Left renal cortex interstitium (tissue), 4 donors: ENCODE measurements at places on chromosomes 4 and X. TPM values are rescaled to one million over a fixed set of nuclear protein-coding genes. Genes with fewer than 3 reads are reported as not detected.

DNA sequence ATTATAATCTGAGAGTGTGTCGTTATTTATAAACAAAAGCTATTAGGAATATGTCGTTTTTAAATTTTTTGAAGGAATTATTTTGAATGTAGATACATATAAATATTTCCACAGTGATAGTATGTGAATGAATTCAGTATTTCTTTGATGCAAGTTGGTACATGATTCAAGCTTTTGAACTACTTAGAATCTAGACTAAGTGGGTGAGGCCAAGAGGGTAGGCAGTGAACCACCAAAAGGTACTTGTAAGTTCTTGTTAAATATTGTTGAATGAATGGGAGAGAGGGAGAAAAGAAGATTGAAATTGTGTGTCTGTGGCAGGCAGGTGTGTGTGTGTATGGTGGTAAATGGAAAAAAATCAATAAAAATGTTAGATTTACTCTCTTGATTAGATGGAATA lies 69.6 kb downstream of the ARFIP1 start:
- DNase-seq = no peak

Gene KIF4A
- polyA plus RNA-seq = 17.0 TPM

- no peak for DNase-seq
Observed at GRCh38 chrX:55206162-55206941, 13.8 kb upstream of the PAGE5 start.

- no peak for DNase-seq
Observed at GRCh38 chr4:79850626-79851025, 222.4 kb downstream of the ANTXR2 start.

- DNase-seq = no peak
Observed at GRCh38 chr4:13151194-13151593, 332.9 kb downstream of the RAB28 start.

DNA sequence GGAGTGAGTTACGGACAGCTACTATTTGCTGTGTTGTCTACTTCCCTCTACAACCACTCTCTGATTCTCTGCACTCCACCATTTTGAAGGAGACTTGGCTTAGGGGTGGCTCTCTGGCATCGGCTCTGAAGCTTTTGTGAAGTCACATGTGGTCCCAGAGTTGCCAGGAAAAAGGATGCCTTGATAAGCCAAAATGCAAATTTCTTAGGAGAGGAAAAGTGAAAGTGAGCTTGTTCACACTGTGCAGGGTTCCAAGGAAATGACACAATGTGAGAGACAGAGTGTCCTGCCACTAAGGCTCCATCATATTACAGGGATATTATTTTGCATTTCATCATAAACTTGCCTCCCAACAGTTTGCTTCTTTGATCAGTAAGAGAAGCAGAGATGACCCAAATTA lies 7.2 kb downstream of the PHOX2B start:
- DNase-seq = no peak

GRCh38 chrX:20527558-20528011 lies 260.9 kb upstream of the RPS6KA3 start:
- DNase-seq = no peak

- no peak for DNase-seq
Observed at GRCh38 chr4:182015893-182016292, 227.3 kb upstream of the TENM3 start.

GRCh38 chr4:169404960-169405359 lies 134.2 kb upstream of the SH3RF1 start:
- no peak for DNase-seq

Gene TCEAL6
- polyA plus RNA-seq = 0.32 TPM

GRCh38 chrX:118183606-118184005 lies 67.0 kb upstream of the KLHL13 start:
- no peak for DNase-seq

Gene SMPX
- polyA plus RNA-seq = 0.21 TPM

DNA sequence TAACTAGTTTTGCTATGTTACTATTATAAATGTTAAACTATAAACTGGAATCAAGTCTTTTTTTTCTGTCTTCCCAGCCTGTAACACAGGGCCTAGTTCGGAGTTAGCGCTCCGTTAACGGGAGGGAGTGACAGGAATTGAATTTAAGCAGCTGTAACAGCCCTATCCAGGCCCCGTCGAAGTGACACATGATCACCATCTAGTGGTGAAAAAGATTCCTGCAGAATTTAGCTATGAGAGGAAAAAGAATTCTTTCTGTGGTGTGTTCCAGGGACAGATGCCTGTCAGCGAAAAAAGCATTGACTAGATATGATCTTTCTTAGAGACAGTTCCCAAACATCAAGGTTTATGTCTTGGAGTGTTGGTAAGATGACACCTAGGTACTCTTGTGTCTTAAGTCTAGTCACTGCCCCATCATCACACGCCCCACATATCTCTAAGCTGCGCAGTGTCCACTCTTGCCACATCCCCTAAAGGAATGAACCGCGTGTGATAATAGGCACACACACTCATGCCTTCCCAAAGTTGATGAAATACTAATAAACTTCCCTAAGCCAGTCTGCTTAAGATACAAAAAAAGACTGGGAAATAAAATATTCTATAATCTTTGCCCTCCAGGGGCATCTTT lies 2.1 kb downstream of the GAB3 start:
- DNase-seq = no peak

GRCh38 chr4:105551965-105552746 lies at the start of gene ARHGEF38:
TSS of gene ARHGEF38 (plus strand) at chr4:105552620. CDS start at chr4:105552766, 146 bp downstream.
- DNase-seq = no peak

Gene CT55
- polyA plus RNA-seq = 0.17 TPM

GRCh38 chrX:68978655-68979054 lies 149.8 kb downstream of the EFNB1 start:
- DNase-seq = no peak

DNA sequence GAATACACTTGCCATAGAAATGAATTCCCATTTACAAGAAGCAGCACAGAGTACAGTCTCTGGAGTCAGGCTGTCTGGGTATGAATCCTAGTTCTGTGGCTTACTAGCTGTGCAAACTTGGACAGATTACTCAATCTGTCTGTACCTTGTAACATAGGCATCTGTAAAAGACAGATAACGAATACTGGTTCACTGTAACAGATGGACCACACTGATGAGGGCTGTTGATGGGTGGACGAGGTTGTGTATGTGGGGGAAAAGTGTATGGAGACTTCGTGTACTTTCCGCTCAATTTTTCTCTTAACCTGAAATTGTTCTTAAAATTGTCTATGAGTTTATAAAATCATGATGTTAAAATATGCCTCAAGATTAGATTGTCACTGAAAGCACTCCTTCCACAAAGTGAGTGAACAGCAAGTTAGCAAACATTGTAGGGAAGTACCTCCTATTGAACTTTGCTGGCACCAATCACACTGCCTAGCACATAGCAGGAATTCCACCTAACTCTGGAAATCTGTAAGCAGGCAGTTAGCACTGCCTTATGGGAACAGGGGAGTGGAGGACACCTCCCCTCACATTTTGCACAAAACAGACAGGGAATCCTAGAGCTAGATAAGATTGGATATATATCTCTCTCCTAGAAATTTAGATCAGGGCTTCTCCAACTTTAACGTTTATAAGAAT lies 6.5 kb upstream of the EXOSC9 start:
- DNase-seq = no peak

Gene NLGN3
- polyA plus RNA-seq = 6.0 TPM

DNA sequence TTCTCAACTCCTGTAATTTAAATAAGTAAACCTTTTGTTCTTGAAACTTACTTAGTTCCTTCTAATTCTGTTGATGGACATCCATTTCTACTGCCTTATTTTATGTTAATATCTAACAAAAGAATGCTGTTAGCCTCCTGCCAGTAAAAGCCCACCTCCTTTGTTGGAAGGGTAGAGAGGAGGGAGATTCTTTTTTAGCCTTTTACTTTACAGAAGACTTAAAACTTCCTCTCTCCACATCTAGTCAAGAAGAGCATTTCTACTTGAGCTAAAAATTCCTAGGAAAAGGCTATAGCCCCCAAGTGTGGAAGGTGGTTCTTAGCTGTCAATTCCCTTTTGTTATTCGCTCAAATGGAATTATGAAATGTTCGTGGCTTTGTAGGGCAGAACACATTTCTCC lies 118.7 kb downstream of the ZIC3 start:
- no peak for DNase-seq

GRCh38 chr4:188688956-188689355 lies 549.7 kb downstream of the TRIML1 start:
- no peak for DNase-seq

GRCh38 chr4:27692158-27692557 lies 831.5 kb downstream of the STIM2 start:
- no peak for DNase-seq

Gene PRKG2
- polyA plus RNA-seq = 1.6 TPM

Gene MAPK10
- 86.3 TPM for polyA plus RNA-seq

DNA sequence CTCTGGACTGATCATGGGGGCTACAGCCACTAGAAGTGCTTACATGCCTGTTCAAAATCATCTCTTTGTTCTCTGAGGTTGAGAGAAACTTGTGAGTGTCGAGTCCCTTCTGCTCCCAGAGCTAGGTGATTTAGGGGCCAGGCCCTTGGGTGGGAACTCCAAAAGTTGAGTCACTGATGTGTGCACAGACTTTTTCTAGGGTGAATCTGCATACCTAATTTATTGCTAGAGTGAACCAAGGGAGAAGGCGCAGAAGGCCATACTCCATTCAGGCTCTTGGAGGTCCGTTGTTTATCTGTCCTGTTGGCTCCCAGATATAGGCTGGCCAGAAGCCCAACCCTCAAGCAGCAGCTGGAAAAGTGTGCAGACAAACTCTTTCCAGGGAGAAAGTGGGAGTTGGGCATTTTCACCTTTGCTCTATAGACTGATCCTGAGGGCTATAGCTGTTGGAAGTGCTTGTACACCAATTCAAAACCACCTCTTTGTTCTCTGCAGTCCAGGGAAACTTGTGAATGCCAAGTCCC lies 80.8 kb upstream of the ARX start:
- DNase-seq = no peak

DNA sequence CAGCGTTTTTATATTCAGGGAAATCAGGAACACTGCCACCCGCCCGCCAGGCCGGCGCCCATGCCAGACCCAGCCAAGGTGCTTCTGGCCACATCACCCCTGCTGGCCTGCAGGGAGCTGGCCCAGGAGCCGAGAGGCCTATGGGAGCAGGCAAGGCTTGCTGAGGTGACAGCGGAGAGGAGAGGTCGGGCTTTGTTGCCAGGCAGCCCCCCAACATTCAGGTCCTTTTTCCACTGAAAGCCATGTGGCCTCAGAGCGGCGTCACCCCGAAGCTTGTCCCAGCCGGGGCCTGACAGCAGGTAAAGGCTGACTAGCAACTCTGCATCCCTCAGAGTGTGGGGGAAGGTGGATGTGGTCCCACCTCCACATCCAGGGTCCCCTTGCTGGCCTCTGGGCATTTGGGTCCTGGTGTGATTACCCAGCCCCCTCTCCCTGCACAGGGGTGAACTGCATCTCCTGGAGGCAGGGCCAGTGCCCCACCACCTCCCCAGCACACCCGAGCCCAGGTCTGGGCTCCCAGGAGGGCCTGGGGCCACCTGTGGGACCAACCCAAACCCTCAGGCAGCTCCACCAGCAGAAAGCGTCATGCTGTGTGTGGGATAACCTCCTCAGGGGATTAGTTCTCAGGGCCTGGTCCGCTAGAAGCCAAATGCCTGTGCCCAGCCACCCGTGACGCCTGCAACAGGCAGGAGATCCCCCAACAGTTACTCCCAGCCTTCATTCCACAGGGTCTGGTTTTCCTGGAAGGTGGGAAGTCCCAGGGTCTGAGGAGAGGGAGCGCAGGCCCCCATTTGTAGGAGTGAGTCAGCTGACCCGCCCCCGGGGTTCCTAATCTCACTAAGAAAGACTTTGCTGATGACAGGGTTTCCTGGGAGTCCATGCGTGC lies at the start of gene PDE6B:
TSS of gene PDE6B (plus strand) at position 869 of the 886 bp plus-strand sequence. CDS start 54 bp downstream, outside the sequence.
- DNase-seq = no peak

Gene GAGE12E
- not detected for polyA plus RNA-seq

Gene CYSLTR1
- polyA plus RNA-seq = 2.7 TPM

DNA sequence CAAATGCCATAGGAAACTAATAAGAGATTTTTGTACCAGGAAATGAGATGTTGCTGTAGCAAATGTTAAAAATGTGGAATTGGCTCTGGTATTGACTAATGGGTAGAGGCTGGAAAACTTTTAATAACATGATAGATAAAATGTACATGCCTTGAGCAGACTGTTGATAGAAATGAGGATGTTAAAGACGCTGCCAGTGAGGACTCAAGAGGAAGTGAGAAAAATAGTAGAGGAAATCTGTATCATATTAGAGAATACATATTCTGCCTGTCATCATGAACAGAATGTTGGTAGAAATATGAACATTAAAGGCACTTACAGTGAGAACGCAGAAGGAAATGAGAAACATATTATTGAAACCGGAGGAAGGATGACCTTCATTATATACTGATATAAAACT lies 577.2 kb upstream of the HTR2C start:
- DNase-seq = no peak

- no peak for DNase-seq
Observed at GRCh38 chr4:12770351-12770750, 713.8 kb downstream of the RAB28 start.

DNA sequence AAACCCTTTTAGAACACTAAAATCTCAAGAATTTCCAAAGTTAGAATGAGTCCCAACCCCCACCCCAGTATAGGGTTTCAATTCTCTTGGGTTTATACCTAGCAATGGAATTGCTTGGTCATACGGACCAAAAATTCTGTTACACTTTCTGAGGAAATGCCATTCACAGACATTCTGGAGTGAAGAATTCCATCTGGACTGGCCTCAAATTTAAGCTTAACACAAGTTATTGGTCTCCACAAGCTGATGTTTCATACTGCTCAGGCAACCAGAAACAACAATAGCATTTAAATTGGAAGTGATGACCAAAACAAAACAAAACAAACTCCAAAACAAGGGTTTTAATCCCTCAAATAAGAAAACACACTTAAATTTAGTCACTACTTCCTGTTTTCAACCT lies 51.1 kb downstream of the GPC4 start:
- DNase-seq = no peak

Gene PRDM8
- polyA plus RNA-seq = 2.2 TPM

DNA sequence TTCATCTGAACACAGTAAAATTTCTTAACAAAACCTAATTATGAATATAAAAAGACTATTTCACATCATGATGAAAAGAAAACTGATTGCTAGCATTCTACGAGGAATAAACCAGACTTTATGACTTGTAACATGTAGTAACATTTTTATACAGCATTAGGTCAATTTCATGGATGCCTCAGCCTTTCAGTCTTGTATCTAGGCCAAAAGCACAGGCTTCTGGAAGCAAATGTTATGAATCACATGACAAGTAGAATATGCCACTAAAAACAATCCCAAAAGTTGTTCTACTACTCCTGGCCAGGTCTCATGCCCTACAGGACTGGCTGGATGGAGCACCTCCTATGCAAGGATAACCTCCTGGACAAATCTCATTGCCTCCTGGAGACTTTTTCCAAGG lies 101.2 kb downstream of the ARHGAP6 start:
- DNase-seq = no peak

DNA sequence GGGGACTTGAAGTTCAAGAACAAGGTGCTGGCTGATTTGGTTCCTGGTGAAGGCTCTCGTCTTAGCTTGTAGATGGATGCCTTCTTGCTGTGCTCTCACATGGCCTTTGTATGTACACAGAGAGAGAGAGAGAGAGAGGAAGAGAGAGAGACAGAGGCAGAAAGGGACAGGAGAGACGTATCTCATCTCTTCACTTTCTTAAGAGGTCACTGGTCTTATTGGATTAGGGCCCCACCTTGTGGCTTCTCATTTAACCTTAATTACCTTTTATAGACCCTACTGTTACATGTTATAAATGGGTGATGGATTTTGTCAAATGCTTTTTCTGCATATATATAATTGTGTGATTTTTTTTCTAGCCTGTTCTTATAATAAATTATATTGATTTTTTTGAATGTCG lies 1444.2 kb downstream of the ADGRL3 start:
- DNase-seq = peak; percentile 1

Gene DGKK
- 8.4 TPM for polyA plus RNA-seq
